Activated gamma-delta T cell treated with Interleukin-2 at 50 U/mL for 16 hours (primary cell): ENCODE measurements at places on chromosomes 16 and 17.
A peak's percentile ranks its signal among the peaks of the same experiment; 100 is the strongest.

DNA sequence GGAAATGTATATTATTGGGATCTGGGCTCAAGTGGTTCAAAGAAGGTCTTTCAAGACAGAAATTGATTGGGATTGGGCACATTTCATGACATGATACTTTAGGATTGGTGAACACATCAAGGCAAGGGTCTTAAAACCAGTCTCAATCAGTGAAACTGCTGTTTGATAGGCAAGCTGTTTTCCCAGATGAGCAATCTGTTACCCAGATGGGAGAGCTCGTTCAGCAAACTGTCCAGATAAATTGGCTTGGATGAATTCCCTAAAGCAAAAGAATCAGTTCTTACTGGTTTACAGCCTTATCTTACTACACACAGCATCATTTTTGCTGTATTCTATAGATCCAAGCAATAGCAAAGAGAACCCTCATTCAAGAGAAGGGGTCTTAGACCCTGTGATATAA is 31.0 kb upstream of the CNEP1R1 start:
- no peak for DNase-seq

DNA sequence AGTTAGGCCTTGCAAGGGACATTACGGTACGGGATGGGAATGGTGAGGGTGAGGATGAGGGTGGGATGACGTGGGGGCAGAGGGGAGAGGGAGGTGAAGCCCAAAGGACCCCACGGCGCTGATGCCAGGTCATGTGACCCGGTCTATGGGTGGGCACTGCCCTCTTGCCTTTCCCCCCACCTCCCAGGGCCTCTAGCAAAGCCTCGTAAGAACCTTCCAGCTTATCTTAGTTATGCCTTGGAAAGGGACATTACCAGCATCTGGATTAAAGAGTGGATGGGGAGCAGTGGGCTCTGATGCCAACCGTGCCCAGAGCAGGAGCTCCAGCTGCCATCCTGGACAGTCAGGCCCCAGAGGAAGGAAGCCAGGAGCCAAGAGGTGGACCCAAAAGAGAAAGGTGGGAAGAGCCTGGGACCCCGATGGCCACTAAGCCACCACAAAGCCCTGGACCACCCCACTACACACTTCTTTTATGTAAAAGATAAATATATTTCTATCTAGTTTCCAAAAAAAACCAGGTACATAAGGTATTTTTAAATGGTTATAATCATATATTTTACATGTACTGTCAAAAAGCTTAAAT is 40.9 kb downstream of the TK2 start:
- no peak for DNase-seq

DNA sequence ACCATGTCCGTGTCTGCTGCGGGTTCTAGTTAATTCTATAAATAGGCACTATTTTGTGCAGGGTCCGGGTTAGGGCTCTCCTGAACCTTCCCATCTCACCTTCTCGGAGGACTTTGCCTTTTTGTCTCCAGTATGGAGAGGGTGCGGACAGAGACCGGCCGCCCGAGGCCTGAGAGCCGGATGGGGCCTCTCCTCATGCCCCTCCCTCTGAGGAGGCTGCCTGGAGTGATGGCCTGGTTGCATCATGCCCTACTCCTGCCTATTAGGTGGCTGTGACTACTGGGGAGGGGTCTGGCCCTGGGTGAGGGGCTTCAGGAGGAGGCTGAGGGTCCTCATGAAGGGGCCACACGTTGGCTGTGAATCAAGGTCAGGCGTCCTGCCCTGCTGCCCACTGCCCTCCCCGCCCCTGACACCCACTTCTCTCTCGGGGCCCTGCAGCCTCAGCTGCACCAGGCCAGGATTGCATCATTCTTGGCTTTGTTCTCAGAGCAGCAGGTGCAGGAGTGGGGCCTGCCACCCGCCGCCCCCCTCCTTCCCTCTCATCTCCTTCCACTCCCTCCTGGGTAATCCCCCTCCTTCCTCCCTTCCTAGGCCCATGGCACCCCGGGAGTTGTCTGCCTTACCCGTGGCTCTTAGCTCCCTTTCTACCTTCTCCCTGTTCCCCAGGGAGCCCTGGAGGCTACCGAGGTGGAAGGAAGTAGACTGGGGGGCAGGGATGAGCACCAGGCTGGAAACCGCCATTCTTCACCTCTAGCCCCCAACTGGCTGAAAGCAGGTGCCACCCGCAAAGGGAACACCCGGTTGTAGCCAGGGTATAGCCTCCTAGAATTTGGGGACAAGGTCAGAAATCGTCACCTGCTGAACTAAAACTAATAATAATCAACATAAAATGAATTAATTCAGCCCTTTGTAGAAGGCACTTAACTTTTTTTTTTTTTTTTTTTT is 12.7 kb upstream of the ARHGAP23 start:
- no peak for DNase-seq

GRCh38 chr16:77782694-77783093 is 5.7 kb upstream of the VAT1L start:
- no peak for DNase-seq

- DNase-seq: no peak
Observed at GRCh38 chr17:18041776-18042175, 2.6 kb downstream of the GID4 start.

GRCh38 chr17:65820811-65821210 is 259.4 kb upstream of the AXIN2 start:
- no peak for DNase-seq

DNA sequence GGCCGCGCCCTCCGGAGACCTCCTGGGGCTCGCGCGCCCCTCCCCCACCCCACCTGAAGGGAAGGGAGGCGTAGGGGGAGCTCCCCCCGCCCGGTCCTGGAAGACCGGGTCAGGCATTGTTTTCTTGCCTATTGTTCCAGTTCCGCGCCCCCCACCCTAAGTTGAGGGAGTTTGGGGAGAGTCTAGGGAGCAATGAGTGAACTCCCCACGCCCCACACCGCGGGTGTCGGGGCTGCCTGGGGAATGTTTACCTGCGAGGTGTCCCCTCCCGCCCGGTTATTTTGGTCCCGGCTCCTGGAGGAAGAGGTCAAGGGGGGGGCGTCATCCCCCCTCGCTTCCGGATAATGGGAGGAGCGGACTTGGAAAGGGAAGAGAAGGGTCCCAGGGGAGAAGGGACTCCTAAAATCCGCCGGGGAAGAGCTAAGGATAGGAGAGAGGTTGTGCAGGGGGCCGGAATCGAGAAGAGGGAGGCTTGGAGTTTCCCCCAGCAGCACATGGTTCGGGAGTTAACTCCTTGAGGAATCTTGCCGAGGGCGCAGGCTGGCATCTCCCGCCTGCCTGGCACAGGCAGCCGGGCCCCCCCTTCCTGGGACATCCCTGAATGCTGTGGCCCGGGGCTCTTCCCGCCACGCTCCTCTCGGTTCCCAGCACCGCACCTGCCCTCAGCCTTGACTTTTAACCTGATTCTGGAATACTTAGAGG is 881 bp downstream of the MLLT6 start:
- peak; percentile 29 for DNase-seq

DNA sequence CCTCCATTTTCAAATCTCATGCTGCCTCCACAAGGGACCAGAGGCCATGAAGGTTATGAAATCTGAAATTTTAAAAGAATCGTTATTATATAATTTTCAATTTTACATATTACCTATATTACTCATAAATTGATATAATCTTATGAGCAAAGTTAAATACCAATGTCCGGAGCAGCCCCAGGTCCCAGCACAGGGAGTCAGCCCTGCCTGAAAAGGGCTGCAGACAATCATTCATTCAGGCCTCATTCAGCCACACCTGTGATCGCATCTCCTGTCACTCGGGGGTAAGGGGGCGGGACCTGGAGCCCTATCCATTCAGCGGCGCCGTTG is 172.5 kb downstream of the AHSP start:
- no peak for DNase-seq

DNA sequence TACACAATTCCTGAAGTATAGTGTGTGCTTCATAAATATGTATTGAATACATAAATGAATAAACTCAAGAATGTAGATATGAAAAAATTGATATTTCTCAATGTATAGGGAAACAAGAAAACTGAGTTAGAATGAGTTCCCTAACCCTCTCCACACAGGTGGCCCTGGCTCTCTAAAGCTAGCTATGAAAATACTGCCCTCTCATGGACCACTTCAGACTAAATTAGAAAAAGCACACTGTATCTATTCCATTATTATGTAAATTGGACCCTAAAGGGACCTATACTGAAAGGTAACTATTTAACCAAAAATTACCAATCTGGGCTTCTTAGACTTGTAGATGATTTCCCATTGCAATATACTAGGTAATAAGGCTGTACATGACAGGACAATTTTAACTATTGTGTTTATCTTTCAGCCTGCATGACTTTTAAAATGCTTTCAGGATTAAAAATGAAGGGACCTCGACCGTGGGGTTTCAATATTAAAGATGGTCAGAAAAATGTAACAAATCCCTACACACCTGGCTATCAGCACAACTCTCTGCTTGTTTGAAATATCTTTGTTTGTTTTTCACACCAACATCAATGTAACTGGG is 672.5 kb upstream of the KIF2B start:
- no peak for DNase-seq
